ENCODE measurements at places on chromosomes 7 and 10. TPM values are rescaled to one million over a fixed set of nuclear protein-coding genes. Genes with fewer than 3 reads are reported as not detected.

Gene IL6
- 5.7 TPM for total RNA-seq

Gene GPR37
- 2.2 TPM for total RNA-seq

Gene FAM13C
- 1.7 TPM for total RNA-seq

Gene MBL2
- not detected for total RNA-seq

Gene POLR1F
- total RNA-seq, result 16.9 TPM

Gene NUDT13
- 0.99 TPM for total RNA-seq

Gene SFMBT2
- 4.8 TPM for total RNA-seq

Gene SPDYE2B
- not detected for total RNA-seq

Gene FZD8
- 42.3 TPM for total RNA-seq

Gene INMT
- total RNA-seq, result 0.05 TPM

Gene EPHB6
- 3.8 TPM for total RNA-seq

Gene CPN1
- total RNA-seq, result not detected

Gene ANKRD1
- total RNA-seq, result 436 TPM

Gene ZNF655
- 11.3 TPM for total RNA-seq

Gene RGR
- not detected for total RNA-seq

All from glomerular endothelial cell (primary cell).